ENCODE measurements at places on chromosomes 3 and 15.

GRCh38 chr3:47772788-47773187 is 8.9 kb downstream of the SMARCC1 start:
- no peak for DNase-seq

GRCh38 chr3:108394016-108394415 is 97.7 kb downstream of the HHLA2 start:
- no peak for DNase-seq

GRCh38 chr3:31880482-31881078 is 100.5 kb downstream of the OSBPL10 start:
- no peak for DNase-seq

DNA sequence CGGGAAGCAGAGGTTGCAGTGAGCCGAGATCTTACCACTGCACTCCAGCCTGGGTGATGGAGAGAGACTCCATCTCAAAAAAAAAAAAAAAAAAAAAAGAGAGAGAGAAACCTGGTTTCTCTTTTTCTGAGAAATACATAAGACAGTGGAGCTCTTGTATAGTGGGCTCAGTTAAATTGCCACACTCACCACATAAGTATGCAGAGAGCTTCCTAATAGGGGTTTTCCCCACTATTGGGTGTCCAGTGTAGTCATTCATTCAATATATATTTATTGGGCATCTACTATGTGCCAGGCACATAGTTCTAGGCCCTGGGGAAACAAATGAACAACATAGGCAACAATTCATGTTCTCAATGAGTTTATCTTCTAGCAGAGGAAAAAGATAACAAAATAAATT is 48.9 kb upstream of the FMN1 start:
- no peak for DNase-seq

- no peak for DNase-seq
Measured at GRCh38 chr15:35256141-35256540, 171.0 kb upstream of the NANOGP8 start.

DNA sequence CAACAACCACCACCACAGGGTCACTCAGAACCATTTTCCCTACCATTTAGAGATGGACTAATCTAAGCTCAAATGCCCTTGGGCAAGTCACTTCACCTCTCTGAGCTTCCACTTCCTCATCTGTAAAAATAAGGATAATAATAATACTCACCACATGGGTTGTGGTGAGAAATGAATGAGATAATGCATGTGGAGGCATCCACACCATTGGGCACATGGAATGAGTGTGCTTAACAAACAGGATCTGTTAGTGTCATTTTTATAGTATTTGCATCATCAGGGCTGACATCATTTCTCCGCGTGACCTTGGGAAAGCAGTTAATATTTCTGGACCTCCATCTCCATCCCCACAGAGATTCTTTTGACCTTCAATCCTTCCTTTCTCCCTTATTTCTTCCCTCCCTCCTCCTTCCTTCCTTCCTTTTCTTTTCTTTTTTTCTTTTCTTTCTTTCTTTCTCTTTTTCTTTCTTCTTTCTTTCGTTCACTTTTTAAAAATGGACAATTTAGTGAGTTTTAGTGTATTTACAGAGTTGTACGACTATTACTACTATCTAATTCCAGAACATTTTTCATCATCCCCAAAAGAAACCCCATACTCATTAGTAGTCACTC is 7.7 kb upstream of the RFT1 start:
- DNase-seq: no peak

- DNase-seq: no peak
Measured at GRCh38 chr3:66394753-66395249, 106.0 kb downstream of the LRIG1 start.

All from SW 1271 (cell line).